ENCODE measurements at places on chromosomes 16 and 17.

DNA sequence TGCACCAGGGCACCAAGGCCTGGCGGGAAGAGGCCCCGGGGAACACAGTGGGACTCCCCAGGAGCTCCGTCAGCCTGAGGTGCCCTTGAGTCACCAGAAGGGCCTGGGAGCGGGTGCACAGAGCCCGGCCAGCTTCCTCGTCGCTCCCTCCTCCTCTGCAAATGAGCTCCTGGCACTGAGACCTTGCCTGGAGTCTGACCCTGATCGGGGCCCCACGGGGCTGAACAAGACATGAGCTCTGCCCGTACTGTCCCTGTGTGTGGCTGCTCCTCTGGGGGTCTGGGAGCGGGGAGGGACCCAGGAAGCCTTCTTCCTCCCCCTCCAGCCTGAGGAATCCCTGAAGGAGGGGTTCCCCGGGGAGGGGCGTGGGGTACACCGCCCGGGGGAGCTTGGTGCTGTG lies 36.4 kb upstream of the SSTR5 start:
- DNase-seq, result no peak

- no peak for DNase-seq
These were observed 788.7 kb upstream of the GOT2 start for GRCh38 chr16:59522826-59523225.

GRCh38 chr16:65524997-65525396 lies 403.1 kb upstream of the CDH11 start:
- DNase-seq, result no peak

GRCh38 chr16:66520406-66521170 lies 29.3 kb downstream of the TK2 start:
- DNase-seq, result no peak

GRCh38 chr17:64692187-64692586 lies 30.1 kb upstream of the SMURF2 start:
- no peak for DNase-seq
